A172 (cell line): ENCODE measurements at places on chromosomes 13 and 19. TPM values are rescaled to one million over a fixed set of nuclear protein-coding genes. Genes with fewer than 3 reads are reported as not detected.
A peak's percentile ranks its signal among the peaks of the same experiment; 100 is the strongest.

DNA sequence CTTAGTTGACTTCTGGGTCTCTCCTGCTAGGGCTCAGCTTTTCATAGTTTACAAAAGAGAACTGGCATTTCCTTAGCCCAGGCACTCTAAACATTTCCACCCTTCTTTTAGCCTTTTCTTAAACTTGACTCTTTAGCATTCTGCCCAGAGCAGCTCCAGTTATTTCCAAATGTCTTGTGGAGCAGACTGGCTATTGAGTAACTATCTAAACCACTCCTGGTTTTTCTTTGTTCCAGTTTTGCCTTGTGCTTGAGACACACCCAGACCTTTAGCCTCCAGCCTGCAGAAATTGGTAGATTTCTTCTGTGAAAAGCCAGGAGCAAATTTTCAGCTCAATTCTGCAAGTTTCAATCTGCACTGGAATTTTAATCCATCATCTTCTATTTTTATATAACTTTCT lies 1813.1 kb downstream of the OLFM4 start:
- DNase-seq: no peak

MRPL57 gene
- 22.0 and 26.3 TPM in 2 replicates for total RNA-seq

GGN gene
- 0.19 and 2.3 TPM in 2 replicates for total RNA-seq

PSG11 gene
- total RNA-seq: 0.17 and 0.29 TPM in 2 replicates

TSHZ3 gene
- total RNA-seq: 4.7 and 5.6 TPM in 2 replicates

FARP1 gene
- total RNA-seq: 16.4 and 18.2 TPM in 2 replicates

ZNF569 gene
- 2.9 and 5.2 TPM in 2 replicates for total RNA-seq

DNA sequence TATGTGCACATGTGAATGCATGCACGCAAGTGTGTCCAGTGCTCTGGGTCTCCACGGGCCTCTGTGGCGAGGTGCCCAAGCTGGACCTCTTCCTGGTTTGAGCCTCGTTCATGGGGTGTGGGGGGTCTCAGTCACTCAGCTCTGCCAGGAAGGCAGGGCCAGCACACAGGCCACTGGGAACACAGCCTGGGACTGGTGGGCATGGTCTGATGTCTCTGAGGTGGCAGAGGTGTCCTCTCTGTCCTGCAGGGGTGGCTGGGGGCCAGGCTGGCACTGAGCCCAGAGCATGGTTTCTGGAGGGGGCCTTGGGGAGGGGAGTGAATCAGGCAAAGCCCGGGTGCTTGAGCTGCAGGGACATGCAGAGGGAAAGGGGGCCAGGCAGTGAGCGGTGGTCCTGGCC lies 9.4 kb downstream of the LRP3 start:
- DNase-seq: no peak

SGCG gene
- total RNA-seq: not detected in 2 replicates

DNA sequence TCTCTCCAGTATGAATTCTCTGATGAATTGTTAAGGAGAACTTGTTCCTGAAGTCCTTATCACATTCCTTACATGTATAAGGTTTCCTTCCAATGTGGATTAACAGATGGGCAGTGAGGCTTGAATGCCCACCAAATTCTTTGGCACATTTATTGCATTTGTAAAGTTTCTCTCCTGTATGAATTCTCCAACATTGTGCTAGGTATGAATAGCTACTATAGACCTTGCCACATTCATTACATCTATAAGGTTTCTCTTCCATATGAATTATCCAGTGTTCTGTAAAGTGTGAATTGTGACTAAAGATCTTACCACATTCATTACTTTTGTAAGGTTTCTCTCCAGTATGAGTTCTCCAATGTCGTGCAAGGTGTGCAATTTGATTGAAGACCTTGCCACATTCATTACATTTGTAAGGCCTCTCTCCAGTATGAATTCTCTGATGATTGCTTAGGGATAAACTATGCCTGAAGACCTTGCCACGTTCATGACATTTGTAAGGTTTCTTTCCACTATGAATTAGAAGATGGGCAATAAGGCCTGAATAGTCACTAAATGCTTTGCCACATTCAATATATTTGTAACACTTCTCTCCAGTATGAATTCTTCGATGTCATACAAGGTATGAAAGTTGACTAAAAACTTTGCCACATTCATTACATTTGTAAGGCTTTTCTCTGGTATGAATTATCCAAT lies 20.4 kb downstream of the ZNF578 start:
- DNase-seq: no peak

DNA sequence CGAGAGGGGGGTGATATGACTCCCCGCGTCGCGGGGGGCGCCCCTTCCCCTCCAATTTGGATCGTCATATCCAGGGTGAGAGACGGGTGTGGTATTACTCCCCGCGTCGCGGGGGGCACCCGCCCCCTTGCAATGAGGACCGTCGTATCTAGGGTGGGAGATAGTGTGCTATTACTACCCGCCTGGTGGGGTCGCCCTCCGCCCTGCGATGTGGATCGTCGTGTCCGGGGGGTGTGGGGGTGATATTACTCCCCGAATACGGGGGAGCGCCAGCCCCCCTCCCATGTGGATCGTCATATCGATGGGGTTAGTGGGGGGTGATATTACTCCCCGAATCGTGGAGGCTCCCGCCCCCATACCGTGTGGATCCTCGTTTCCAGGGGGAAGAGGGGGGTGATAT lies 29.2 kb upstream of the RGCC start:
- no peak for DNase-seq

DNA sequence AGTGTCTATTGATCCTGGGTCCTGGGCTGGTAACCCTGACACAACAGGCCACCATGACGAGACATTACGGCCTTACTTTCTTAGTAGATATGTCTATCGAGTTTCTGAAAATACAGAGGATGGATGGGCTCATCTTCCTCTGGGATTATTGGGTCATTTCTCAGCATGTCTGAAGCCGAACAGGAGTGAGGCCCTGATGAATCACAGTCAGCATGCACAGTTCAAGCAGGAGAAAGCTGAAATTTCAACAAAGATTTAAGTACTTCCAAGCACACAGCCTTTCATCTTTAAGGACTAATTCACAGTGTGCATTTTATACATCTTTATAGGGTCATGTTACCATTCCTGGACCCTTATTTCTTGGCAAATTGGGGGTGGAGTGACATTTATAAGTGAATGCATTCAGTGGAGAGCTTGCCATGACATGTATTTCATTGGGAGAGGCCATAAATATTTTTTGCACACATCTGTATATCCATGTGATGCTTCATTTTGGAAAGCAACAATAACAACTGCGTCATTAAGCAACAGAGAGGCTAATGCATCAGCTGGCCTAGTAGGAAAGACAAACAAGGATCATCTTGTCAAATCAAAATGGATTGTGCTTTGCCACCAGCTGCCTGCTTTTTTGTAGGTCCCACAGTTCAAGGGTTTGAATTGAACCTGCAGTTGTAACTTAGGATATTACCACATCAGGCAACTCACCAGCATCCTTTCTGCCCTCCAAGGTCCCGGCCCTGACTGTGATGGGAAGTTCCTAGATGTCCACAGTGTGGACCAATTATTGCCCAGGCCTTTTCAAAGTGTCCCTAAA lies 143.5 kb downstream of the DNAJC15 start:
- DNase-seq: no peak

DNA sequence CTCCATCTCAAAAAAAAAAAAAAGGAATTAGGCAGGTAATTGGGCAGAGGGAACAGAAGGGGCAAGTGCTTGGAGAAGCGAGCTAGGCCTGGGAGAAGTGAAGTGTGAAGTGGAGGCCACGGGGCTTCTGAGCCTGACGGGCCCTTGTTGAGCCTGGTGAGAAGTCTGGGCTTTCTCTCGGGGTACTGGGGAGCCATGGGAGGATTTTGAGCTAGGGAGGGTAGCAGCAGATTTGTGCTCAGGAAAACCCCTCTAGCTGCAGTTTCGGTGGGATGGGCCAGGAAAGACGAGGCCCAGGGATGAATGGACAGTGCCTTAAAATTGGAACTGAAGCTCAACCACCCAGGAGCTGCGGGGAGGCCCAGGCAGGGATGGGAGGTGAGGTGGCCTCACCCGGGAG lies 8.0 kb downstream of the POLR1G start:
- DNase-seq: no peak

STK24 gene
- total RNA-seq: 105 and 121 TPM in 2 replicates

- no peak for DNase-seq
Observed at GRCh38 chr19:2633693-2634075, 68.8 kb downstream of the GNG7 start.

DNA sequence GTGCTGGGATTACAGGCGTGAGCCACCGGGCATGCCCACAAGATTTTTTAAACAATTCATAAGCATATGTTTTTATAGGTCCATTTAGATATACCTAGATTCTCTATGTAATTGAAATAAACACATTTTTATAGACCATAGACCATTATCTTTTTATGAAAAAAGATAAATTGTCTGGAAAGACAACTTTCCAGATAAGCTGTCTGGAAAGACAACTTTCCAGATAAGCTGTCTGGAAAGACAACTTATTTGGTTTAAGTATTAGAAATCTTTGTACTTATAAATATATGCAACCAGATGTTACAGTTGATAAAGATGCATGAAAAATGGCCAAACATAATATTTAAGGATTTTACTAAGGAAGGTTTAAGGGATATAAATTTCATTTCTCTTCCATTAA lies 538.5 kb downstream of the GPC6 start:
- DNase-seq: no peak

- DNase-seq: no peak
Observed at GRCh38 chr19:1351381-1351851, 32.3 kb upstream of the NDUFS7 start.

DNA sequence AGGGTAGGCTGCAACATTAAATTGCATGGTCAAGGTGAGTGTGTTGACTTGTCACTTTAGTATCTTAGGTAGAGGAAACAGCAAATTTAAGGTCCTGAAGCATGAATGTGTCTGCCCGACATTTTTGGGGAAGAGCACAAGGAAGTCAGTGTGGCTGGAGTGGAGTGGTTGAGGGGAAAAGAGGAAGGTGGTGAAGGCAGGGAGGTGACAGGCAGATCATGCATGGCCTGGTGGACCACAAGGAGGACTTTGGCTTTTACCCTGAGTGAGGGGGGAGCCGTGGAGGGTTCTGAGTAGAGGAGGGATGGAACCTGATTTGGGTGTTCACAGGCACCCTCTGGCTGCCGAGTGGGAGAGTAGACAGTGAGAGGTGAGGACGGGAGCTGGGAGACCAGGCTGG lies 168.0 kb downstream of the IER2 start:
- DNase-seq: no peak

C19orf85 gene
- total RNA-seq: 0.07 TPM in 1 of 2 replicates, not detected in the other

- peak; percentile 85 for DNase-seq
Observed at GRCh38 chr19:51339687-51340656, 2.0 kb downstream of the VSIG10L start.

DNA sequence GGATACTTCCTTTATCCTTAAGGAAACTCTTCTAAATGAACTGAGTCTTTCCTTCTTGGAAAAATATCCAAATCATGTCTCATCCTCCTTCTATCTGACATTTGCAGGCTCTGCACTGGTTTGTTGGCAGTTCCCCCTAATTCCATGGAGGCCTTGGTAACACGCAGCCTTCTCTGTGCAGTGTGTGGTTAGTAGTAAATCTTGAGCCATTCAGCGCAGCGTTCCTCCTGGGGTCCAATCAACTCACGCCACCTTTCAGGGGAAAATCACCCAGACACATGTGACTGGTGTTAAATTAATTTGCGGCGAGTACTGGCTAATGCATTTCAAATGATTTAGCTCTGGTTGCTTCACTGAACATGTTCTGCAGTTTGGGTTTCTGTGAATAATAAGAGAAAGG lies 21.0 kb upstream of the CBY2 start:
- DNase-seq: no peak

CPT1C gene
- total RNA-seq: 0.53 and 6.1 TPM in 2 replicates

DEDD2 gene
- 65.3 and 75.4 TPM in 2 replicates for total RNA-seq

DNA sequence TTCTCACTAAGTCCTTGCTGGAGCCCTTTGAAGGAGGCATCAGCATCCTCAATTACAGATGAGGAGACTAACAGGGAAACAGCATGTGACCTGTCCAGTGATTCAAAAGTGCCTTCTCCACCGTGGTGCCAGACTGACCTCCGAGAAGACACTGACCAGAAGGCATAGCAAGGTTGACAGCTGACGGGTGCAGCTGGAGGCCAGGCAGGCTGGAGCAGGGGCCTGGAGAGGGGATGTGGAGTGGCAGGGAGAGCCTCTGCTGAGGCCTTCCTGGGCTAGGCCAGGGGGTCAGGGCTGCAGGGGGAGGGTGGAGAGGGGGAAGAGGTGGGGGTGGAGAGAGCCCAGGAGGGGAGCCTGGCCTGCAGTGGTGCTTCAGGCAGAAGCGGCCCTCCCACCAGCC lies 66.3 kb downstream of the KCTD15 start:
- DNase-seq: no peak

DNA sequence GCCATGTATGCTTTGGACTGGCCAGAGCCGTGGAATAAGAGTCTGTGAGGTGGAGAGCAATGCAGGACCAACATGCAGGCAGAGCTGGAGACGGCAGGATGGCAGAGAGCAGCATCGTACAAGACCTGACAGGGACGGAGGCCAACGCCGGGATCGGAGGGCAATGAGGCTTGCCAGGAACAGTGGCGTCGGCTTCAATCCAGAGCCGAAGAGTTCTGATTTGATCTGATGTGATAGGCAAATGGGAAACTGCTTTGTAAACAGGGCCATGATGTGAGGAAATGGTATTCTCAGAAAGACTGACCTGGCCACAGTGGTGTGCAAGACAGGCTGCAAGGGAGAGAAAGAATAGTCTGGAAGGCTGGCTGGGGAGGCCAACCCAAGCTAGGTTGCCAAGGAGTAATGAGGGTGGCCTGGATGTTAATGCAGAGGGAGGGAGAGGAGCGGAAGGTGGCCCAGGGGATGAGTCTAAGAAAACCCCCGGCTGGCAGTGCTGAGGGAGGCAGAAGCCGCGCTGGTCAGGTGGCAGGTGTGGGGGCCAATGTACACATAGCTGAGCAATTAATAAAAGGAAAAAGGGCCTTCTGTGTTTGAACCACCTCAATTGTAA lies 26.7 kb downstream of the RCBTB2 start:
- DNase-seq: no peak

ZNF135 gene
- total RNA-seq: not detected in 2 replicates

GRCh38 chr13:50595196-50595595 lies 248.3 kb downstream of the DLEU7 start:
- DNase-seq: no peak

DNA sequence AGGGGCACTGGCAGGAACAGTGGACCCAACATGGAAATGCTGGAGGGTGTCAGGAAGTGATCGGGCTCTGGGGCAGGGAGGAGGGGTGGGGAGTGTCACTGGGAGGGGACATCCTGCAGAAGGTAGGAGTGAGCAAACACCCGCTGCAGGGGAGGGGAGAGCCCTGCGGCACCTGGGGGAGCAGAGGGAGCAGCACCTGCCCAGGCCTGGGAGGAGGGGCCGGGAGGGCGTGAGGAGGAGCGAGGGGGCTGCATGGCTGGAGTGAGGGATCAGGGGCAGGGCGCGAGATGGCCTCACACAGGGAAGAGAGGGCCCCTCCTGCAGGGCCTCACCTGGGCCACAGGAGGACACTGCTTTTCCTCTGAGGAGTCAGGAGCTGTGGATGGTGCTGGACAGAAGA lies 4.1 kb downstream of the KLK2 start:
- DNase-seq: no peak

DNA sequence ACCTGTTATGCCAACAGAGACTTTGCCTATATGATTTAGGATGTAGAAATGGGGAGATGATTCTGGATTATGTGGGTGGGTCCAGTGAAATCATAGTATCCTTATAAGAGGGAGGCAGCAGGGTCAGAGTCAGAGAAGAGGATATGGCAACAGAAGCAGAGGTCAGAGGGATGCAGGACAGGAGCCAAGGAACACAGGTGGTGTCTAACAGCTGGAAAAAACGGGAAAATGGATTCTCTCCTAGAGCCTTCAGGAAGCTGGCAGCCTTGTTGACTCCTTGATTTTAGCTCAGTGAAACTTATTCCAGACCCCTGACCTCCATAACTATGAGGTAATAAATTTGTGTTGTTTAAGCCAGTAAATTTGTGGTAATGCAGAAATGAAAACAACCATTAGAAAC lies 28.8 kb upstream of the OXGR1 start:
- DNase-seq: no peak
